ENCODE measurements at places on chromosomes 2 and 18.

DNA sequence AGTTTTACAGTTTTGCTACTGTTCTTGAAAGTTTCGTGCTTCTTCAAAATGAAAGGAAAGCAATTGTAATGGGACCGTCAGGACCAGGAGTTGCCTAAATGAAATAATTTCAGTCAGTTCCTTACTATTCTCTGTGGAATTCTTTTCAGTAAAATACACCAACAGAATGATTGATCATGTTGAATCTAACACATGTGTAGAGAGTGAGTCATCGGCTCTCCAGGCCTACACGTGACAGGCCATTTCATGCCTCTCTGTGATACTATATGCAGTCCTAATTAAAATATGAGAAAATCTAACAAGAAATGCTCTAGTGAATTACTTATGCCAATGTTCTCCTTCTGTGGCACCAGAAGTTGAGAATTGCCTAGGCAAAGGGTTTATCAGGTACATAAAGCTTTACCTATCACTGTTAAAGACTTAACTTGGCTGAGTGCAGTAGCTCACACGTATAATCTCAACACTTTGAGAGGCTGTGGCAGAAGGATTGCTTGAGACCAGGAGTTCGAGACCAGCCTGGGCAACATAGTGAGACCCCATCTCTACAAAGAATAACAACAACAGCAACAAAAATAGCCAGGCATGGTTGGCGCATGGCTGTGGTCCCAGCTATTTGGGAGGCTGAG lies 199.4 kb downstream of the LRRTM1 start:
- no peak for DNase-seq

- no peak for DNase-seq
Measured at GRCh38 chr2:175039490-175039889, 34.3 kb upstream of the CHN1 start.

GRCh38 chr2:3223080-3223923 lies 154.3 kb downstream of the EIPR1 start:
- DNase-seq, result no peak

DNA sequence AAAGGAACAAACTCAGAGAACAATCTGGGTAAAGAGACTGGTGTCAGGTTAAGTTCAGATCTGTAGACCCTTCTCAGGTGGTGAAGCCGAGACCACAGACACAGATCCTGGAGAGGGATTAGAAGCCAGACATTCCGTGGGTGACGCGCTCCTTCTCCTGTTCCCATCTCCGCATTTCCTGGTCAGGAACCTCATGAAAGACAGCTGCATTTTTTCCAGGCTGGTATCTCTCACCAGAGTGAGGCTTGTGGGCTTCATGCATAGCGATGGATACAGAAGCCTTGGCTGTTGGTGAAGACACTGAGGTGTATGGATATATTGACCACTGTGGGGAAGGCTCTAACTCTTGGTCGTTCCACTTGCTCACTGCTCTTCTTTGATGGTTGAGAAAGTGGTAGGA lies 152.6 kb downstream of the FAM210A start:
- no peak for DNase-seq

- DNase-seq, result no peak
Measured at GRCh38 chr2:238882082-238882755, 34.3 kb downstream of the TWIST2 start.

DNA sequence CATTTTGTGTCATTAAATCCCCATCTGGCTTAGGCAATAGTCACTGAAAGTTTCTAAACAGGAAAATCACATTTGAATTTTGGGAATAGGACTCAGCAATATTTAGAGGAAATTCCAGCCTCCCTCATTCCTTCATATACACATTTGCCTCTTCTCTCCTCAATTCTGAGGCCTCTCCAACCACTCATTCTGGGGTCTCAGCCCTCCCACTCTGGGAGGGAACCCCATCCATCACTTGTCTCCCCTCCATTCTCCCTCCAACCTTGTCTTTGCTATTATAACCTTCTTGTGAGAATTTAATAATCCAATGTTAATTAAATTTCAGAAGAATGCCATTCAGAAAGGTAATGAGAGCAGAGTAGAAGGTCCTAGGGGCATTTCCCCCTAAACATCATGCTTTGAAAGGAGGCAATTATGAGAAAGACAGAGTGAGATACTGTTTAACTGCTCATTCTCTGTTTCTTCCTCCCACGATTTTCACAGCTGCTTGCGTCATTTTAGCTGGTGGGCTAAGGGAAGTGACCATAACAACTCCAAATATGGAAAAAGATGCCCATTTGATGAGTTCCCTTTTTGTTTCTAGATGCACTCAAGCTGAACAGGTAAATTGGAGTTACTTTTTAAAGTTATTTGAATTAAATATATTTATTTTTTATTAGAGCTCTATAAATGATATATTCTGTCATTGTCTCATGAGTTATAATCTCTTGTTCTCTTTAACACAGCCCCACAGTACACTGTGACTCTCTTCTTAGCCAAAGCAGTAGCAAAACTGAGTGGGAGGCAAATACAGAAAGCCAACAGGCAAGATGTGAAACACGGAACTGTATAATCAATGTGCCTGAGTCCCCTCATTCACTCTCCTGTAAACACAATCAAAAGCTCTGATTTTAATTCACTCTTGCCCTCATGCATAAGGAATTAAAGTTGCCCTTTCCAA lies 135.1 kb downstream of the DLGAP1 start:
- DNase-seq, result no peak

DNA sequence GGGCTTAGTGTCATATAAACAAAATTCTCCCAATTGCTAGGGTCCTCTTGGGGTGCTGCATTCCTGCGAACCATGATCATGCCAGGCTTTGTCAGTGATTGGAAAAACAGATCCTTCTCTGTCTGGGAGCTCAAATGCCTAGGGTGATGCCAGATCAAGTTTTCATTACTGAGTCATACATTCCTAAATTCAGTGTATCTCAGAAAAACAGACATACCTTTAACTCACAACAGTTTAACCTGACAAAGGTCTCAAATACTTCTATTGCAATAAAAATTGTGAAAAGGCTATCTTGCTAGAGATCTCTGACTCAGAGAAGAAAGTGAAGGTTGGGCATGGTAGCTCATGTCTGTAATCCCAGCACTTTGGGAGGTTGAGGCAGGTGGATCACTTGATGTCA lies 86.9 kb downstream of the SH3YL1 start:
- DNase-seq, result no peak

DNA sequence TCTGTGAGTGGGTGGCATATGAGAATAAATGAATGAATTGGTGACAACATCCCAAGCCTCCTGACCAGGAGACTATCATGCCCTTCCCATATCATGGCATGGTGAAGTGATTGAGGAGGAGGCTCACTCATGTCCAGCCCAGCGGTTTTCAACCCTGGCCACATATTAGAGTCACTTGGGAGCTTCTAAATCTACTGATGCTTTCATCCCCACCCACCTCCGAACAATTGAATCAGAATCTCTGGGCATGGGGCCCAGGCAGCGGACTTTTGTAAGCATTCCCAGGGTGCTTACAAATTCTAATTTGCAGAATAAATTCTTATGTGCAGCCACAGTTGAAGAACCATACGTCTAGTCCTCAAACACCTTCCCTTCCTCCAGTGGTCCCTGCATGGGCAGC lies 81.7 kb upstream of the SEC11C start:
- no peak for DNase-seq

- no peak for DNase-seq
Measured at GRCh38 chr2:73998451-73998850, 13.7 kb downstream of the TET3 start.

GRCh38 chr2:217804338-217804737 lies 198.5 kb downstream of the TNS1 start:
- no peak for DNase-seq

DNA sequence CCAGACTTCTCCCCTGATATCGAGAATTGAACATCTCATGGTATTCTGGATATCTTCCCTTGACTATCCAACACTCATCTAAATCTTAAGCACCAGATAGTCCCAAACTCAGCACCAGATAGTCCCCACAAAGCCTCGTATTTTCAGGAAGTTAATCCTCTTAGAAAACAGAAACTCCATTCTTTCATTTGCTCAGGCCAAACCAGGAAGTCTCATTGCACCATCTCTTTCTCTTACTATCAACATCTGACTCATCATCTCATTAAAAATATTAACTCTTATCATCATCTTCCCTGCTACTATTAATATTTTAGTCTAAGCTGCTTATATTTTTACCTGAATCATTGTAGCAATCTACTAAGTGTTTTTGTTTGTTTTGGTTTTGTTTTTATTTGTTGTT lies 286.4 kb downstream of the GALNT13 start:
- DNase-seq, result no peak

GRCh38 chr2:177721818-177722567 lies 329.4 kb downstream of the AGPS start:
- DNase-seq, result no peak

Data from smooth muscle cell of the brain vasculature (primary cell).